ENCODE measurements at places on chromosomes 6 and 20.

DNA sequence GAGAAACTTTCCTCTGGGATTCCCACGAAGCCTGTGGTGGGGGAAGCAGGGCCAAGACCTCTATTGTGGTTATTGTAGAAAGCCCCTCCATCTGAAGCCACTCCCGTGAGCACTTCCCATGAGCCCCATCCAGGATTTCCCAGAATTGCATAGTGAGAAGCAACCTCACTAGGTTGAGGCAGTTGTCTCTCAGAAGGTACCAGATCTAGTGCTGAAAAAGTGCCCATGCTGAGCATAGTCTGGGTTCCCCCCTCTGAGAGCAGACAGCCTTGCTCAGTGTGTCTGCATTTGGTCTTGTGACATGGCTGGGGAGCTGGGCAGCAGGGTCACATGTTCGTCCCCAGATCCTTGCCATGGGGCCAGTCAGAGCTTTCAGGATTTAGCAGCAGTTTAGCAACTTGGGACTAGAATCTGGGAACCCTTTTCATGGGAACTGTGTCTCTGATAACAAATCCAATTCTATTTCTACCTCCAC, 38.6 kb downstream of the SLC9A8 start:
- no peak for DNase-seq

GRCh38 chr6:107673076-107673494, 151.0 kb downstream of the SCML4 start:
- DNase-seq, result no peak

DNA sequence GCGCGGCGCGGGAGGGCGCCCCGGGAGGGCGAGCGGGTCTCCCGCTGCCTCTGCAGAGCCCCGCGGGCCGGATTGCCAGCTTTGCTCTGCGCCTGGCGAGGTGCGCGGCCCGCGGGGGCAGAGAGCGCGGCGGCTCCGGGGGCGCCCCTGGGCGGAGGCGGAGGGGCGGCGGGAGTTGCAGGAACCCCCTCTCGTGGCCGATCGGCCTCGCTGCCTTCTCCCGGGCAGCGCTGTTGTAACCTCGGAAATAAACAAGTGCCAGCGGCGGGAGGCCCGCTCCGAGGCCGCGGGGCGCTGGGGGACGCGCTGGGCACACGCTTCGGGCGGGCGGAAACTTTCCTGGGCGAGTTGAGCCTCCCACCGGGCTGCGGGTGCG, 1.2 kb downstream of the CDH4 start:
- DNase-seq, result no peak

- no peak for DNase-seq
Measured at GRCh38 chr20:58169450-58169849, 59.0 kb downstream of the ANKRD60 start.

DNA sequence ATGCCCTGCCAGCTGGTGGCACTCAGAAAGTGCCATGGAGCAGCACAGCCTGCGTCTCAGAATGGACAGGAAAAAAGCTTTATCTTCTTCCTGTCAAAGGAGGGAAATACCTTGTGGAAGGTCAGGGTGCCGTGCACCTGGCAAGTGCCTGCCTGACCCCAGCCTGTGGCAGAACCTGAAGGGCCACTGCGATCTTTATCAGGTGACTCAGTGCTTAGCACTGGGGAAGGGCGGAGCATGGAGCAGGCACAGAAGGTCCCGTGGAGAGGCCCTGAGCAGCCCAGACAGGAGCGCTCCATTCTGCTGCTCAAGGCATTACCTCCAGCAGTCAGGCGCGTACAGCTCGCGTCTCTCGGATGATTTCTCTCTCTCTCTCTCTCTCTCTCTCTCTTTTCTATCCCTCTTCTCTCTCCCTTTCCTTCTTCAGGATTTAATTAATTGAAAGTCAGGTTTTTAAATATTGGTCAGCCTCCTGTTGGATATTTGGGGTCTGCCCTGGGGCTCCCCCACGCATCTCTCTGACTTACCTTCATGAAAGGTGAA, 31.7 kb downstream of the FOXC1 start:
- no peak for DNase-seq

- no peak for DNase-seq
Measured at GRCh38 chr6:84284428-84285049, 57.1 kb upstream of the CEP162 start.

DNA sequence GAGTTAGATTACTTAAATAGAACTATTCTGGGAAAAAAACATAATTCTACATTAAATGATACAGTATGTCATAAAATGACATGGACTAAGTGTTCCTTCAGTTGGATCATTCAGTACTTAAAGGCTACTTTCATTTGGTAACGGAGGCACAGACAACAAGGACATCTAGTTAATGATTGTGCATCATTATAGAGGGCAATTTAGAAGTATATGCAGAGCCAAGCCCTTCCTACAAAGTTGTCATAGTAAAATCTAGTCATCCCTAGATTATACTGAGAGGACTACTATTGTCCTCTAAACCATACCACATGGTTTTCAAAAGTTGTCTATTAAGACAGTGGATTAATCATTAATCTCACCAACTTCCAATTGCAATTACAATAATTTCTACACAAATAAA, 53.9 kb upstream of the STXBP5 start:
- DNase-seq, result no peak

DNA sequence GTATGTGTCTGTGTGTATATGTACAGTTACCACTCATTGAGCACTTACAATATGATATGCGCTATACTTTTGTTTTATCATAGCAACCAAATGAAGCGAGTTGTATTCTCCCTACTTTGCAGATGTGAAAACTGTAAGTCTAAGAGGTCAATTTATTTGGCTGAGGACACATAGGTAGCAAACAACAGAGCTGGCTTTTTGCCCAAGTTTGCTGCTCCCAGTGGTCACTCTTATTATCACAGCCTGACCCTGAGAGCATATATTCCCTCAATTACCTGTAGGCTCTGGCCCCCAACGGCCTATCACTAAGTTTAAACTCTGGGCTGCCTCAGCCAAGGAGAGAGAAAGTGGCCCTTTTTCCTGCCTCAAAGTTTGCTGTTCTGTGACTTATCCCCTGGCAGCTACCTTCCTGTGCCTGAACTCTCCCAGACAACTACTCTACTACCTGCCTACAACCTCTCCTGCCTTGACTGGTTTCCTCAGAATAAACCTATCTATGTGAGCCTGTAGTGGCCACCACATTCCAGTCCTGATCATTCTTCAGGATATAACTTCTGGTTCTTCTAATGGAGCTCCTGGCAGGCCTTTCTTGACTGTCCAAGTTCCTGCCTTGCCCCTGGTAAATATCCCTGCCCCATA, 221.8 kb downstream of the FRK start:
- no peak for DNase-seq

DNA sequence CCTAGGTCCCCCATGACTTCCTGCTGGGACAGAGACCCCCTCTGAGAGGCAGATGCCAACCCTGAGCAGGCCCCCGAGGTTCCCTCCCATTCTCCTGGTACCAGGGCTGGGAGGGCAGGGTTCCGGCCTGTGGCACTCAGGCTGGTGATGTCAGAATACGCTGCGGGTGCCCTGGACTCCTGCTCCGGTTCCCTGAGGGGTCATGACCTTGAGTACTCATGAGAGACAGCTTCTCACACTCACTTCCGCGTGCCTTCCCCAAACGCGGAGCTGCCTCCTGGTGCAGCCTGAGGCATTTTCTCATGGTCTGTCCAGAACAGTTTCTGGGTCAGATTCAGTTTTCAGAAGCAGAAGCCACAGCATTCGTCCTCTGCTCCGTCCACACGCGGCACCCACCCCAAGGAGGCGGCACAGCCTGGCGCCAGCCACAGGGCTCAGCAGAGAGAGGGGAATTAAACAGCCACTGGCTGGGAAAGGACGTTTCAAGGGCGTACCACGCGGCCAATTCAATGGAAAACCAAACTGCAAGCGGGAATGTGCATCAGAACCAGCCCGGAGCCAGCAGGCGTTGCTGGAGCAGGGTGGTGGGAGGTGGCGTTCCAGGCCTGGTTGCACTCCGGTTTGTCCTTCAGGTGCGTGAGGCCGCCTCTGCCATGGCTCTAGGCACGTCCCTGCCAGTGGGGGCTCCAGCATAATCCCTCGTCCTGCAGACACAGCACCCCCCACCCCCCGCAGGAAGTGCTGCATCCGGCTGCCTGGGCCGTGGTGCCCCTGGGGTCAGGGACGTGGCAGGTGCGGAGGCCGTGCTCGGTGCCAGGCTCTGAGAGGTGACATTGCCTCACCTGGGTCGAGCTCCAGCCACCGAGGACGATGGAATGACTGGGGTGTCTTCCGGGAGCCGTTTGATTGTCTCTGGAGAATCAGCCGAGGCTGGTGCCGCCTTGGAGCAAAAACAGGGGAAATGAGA, 58.3 kb upstream of the BHLHE23 start:
- DNase-seq, result no peak

- no peak for DNase-seq
Measured at GRCh38 chr6:7674291-7674690, 51.6 kb upstream of the BMP6 start.

DNA sequence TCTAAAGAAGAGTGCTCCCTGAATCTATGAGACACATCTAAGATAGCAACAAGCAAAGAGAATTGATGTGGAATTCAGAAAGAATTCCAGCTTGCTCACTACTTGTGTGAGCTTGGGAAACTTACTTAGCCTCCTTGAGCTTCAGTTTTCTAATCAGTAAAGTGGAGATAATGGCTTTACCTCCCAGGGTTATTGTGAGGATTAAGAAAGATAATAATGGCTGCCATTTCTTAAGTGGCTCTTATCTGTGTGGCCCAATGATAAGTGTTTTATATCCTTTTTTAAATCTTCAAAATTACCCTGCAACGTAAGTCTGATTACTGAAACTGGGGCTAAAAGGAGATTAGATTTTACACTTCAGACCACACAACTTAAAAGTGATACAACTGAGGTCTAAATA, 418.5 kb downstream of the LMBRD1 start:
- no peak for DNase-seq

GRCh38 chr20:1191299-1191698, 6.5 kb upstream of the TMEM74B start:
- DNase-seq, result no peak

DNA sequence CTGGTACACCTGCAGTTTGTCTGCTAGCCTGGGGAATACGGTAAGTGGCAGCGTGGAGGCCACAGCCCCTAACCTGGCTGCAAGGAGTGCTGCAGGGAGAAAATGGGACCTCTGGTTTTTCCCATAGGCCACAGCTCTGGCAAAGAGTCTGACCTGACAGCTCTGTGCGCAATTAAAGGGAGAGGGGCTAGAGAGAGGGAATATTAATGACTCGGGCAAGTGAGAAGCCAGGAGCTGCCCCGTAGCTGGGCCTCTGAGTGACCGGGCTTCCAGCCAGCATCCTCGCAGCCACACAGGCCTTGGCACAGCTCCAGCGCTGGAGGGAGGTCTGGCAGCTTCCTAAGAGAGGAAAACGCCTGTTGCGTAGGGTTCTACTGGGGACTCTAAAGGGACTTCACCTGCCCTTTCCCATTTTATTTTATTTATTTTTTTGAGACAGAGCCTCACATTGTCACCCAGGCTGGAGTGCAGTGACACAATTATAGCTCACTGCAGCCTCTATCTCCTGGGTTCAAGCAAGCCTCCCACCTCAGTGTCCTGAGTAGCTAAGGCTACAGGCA, 18.2 kb upstream of the OCSTAMP start:
- DNase-seq, result no peak

DNA sequence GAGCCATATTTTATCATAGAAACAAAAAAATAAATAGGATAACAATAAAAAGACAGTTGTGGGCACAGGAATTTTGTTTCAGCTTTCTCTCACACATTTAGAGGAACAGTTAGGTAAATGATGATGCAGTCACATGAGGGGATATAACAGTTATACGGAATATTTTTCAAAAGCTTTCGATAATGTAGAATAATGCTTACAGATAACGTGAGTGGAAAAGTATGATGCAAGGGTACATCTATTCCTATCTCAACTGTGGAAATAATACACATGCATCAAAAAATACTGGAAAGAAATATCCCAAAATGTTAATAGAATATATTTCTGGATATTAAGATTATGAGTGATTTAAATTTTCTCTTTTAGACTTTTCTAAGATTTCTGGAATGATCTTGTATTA, 114.0 kb downstream of the AFG1L start:
- DNase-seq, result no peak

DNA sequence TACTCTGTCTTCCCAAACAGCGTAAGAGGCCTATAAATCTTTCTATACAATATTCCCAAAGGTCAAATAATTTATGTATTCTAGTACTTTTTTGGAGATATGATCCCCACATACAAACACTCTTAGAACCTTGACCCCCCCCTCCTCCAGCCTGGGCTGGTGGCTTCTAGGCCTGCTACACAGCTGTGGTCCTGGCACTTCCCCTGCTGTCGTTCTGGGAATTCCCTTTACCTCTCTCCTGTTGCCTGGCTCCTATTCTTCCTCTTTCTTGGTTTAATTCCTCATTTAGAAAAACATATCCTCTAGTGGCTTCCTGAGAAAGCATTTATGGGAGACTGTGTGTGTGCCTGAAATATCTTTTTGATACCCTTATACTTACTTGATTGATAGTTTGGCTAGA, 4.1 kb upstream of the TXLNB start:
- no peak for DNase-seq

GRCh38 chr6:125511809-125512396, 210.1 kb upstream of the HDDC2 start:
- DNase-seq, result no peak

- DNase-seq, result no peak
Measured at GRCh38 chr6:161409353-161409752, 135.5 kb upstream of the AGPAT4 start.

- no peak for DNase-seq
Measured at GRCh38 chr6:106502559-106502958, 126.7 kb downstream of the RTN4IP1 start.

- no peak for DNase-seq
Measured at GRCh38 chr6:120083186-120083585, 733.6 kb upstream of the MAN1A1 start.

DNA sequence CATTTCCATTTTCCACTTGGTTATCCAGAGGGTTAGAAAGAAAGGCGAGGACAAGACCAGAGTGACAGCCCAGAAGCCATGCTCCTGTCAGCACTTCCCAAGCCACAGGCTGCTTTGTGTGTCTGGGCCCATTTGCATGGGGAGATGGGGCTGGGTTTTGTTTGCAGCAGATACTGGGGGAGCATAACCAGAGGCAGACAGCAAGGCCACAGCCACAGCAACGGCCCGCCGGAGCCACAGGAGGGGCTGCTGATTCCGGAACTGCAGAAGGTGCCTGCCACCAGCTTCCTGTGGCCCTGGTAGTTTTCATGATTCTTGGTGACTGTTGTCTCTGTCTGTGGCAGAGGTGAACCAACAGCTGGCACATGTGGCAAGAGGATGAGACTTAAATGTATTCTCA, 106.6 kb downstream of the DLL1 start:
- no peak for DNase-seq

DNA sequence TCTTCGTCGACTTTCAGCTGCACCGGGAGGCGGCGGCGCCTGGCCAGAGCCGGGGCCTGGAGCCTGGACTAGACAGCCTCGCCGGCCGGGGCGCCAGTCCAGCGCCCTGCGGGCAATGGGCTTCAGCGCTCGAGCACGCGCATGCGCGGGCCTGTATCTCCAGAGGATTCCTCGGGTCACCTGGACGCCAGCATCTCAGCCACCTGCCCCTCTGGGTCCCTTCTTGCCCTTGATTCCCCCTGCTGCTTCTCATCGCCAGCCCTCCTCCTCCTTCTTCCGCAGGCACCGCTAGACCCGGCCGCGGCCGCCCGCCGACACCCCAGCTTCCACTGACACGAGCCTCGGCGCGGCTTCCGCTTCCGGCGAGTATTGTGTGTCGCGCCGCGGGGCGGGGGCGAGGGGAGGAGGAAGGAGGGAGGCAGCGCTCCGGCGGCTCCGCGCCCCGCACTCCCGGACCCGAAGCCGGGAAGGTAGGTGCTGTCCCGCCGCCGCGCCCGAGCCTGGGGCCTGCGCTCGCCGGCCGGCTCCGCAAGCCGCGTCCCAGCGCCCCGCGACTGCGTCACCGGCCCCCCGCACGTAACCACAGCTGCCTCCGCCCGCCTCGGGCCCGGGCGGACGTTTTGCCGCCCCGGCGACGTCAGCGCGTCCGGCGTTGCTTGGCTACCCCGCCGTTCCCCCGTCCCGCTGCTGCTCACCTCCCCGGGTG, at the start of gene TRIM39:
Gene TRIM39 (plus strand): TSS at position 402 of the 706 bp plus-strand sequence. CDS start 2,391 bp downstream, outside the sequence.
- peak; percentile 82 for DNase-seq

Measured in activated CD8-positive, alpha-beta memory T cell treated with anti-CD3 and anti-CD28 coated beads for 1 hour (primary cell).